ENCODE measurements at places on chromosomes 7 and 10.

- no peak for DNase-seq
Observed at GRCh38 chr10:28381466-28381865, 78.6 kb upstream of the MPP7 start.

- no peak for DNase-seq
Observed at GRCh38 chr7:53110425-53110824, 75.0 kb downstream of the POM121L12 start.

DNA sequence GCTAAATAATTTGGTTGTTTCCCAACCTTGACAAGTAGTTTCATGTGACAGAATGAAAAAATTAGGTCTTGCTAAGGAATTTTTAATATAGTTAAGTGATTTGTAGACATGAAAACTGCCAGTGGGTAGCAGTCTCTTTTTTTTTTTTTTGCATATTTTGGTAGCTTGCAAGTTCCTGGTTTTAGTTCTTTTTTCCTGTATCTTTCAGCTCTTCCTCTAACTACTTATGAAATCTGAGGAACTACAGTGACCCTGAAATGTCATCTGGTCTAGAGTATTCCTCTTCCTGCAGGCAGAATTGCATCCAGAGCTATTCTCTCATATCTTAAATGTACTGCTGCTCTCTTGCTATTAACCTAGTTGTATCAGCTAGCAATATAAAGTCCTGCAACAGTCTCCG, 160.4 kb downstream of the HDAC9 start:
- DNase-seq, result no peak

DNA sequence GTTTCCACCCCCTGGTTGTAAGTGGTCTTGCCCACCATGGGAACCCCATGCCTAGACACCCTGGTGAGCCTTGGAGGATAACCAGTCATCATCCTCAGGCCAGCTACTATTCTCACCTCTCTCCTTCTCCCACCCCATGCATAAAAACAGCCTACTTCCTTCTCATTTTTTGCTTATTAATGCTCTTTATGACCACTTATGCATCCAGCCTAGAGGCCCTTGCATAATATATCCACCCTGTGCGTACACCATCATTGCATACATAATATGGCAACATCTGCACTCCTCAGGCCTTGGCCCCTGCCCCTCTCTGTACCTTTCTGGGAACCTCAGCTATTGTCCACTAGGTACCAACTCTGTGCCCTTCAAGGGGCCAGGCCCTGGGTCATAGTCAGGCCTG, 91.0 kb downstream of the CDH23 start:
- no peak for DNase-seq

DNA sequence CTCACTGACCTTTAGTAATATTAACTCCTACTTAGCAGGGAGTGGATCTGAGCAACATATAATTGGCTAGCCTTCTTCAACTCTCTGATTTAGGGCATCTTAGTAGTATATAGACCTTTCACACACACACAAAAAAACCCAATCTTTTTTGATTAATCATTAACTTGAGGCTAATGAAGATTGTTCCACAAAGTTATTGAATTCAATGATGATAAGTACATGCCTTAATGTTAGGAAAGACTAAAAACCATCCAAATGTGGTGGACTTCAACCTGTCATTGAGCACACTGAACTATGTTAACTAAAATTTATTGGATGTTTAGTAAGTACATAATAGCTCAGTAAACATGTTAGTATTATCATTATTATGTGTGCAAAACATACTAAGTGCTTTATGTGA, 179.4 kb upstream of the SLC25A13 start:
- no peak for DNase-seq

DNA sequence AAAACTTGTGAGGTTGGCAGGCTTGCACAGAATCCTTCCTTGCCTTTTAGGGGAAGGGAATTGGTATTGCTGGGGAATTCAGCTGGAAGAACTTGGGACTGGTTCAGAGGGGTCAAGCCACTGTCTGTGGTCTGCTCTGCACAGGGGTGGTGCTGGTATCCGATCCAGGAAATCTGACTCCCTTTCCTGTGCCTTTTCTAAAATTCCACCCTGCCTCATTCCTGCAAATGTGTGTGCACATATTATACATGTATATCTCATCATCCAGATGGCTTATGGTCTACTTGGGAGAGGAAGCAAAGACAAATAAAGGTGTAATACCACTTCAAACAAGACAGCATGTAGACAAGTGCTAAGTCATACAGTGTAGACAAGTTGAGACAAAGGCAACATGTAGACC, 14.3 kb downstream of the UBTD1 start:
- DNase-seq, result no peak

DNA sequence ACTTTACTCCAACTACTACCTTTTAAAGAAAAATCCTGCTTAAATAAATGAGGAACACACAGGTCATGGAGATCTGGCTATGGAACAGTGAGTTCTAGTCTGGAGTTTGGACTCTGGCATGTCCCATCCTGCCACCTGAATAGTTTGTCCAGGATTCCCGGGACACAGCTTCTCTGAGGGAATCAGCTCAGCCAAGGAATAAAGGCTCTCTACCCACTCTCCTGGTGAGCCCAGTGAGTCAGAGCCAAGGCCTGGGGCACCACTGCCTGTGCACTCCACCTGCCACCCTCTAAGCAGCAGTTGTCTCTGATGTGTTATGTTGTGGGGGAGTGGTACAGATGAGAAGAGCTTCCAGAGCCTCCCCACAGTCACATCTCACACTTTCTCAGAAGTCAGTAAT, 113.5 kb downstream of the HTR5A start:
- no peak for DNase-seq

GRCh38 chr7:24572393-24572996, 757 bp upstream of the PALS2 start:
- no peak for DNase-seq

- no peak for DNase-seq
Observed at GRCh38 chr7:127838816-127839415, 186.9 kb downstream of the SND1 start.

- DNase-seq, result no peak
Observed at GRCh38 chr10:63355682-63356081, 110.1 kb downstream of the JMJD1C start.

DNA sequence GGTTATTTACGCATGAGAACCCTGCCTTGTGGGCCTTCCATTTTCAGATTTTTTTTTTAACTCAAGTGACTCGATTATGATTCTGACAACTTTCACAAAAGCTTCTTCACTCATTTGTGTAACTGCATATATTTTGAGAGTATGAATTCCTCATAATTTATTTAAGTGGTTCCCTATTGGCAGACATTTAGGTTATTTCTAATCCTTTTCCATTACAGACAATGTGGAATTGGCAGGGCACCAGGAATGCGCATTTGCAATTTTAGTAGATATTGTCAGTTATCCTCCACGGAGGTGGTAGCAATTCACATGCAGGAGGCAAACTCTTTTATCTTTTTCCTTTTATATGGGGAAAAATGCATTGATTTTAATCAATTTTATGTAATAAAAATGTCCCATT, 2.5 kb downstream of the TMEM176B start:
- no peak for DNase-seq

DNA sequence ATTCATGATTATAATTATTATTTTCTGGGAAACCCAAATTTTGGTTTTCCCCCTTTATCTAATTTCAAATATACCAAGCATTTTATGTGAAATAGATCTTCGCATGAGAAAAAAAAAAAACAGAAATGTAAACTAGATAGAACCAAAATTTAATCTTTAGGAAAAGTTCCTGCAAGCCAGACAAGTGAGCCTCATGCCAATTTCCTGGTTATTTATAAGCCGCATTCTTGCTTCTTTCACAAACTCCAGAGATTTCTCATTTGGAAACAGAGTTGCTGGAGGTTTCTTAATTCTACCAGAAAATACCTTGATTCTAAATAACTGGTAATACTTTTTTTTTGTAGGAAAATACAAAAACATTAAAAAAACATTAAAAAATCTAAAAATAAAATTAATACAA, 690.4 kb upstream of the IGFBP3 start:
- no peak for DNase-seq

DNA sequence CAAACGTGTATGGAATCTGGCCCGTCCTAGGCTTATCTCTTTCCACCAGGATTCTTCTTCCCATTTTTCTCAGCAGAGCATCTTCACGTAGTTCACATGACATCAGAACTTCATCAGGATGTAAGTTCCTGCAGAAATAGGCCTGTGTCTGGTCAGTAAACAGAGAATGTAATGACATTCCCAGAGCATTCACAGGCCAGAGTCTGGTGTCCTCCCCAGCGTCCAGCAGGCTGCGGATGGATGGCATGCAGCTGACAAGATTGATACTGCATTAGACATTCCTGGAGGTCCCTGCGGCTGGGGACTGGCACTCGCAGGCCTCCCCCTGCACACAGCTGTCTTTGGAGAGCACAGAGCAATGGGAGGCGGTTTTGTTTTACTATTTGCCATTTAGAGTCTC, 28.7 kb downstream of the MGMT start:
- no peak for DNase-seq

GRCh38 chr7:102978284-102978683, 65.5 kb downstream of the LRRC17 start:
- peak; percentile 18 for DNase-seq

GRCh38 chr7:80277434-80278427, 143.1 kb downstream of the GNAI1 start:
- DNase-seq, result no peak

GRCh38 chr7:102270178-102270887, 16.3 kb upstream of the SH2B2 start:
- no peak for DNase-seq

GRCh38 chr10:118812393-118812740, 57.6 kb upstream of the CACUL1 start:
- DNase-seq, result no peak
